Stimulated activated CD4-positive, alpha-beta T cell treated with anti-CD3 and anti-CD28 coated beads, Interleukin-2, amount 100 ng/mL, for 24 hours (primary cell): ENCODE measurements at places on chromosomes 5 and 9.

DNA sequence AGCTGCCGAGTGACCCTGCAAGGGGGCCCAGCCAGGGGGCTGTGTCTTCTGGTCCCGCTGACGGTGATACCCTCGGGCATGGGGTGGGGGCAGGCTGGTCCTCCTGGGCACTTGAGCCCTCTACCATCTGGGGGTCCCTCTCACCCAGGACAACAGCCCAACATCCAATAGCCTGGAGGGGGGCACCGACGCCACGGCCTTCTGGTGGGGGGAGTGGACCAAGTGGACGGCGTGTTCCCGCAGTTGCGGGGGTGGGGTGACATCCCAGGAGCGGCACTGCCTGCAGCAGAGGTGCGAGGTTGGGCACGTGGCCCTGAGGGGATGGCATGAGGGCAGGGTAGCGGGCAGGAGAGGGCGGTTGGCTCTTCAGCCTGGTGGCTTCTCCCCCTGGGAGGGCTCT is 2.8 kb downstream of the ADAMTSL2 start:
- DNase-seq = no peak

DNA sequence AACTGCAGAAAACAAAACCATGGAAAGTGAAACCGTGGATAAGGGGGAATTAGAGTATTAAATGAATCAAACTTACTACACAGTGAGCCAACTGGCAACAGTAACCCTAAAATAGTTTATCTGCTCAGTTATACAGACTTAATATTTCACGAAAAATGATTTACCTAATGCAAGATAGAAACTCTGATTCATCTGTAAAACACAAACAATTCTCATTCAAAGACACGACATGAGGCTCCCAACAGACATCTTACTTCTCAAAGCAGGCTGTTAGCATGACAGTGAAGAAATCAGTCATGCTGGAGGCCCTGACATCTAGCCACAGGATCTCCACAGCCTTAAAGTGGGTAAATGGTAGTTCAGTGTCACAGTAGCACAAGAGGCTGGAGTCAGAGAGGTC is 131.2 kb downstream of the FBN2 start:
- DNase-seq = no peak

GRCh38 chr9:126053913-126054312 is 272.7 kb upstream of the MVB12B start:
- no peak for DNase-seq

- no peak for DNase-seq
Observed at GRCh38 chr5:389197-389821, 53.7 kb upstream of the EXOC3 start.

GRCh38 chr5:156615901-156616300 is 234.2 kb upstream of the PPP1R2B start:
- DNase-seq = no peak

DNA sequence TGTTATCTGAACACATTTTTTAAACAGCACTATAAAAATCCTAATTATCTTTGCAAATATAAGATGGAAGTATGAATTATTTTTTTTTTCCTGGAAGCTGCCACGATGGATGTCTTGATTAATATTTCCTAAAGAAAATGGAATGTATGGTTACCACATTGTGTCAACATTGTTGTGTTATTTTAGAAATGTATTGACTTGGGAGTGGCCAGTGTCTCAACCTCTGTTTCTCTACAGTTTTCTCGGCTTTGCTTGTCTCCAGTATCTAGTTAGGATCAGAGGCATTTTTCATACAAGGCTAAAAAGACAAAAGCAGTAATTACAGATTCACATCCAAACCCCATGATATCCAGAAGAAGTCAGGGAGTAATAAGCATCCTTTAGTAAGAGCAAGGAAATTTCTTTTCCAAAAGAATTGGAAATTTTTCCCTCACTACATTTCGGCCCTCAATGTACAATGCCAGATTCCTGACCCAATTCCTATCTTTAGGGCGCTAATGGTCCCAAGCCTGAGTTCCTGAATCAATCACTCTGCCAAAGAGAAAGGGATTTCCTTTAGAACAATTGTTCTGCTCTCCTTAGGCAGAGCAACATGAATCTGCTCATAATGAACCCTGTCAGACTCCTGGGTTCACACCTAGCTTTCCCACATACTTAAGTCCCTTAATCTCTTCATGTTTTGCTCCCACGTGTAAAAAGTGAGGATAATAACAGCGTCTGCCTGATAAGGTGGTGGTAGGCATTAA is 111.7 kb downstream of the EDIL3 start:
- DNase-seq = no peak

GRCh38 chr9:3244963-3245653 is 280.7 kb downstream of the RFX3 start:
- DNase-seq = no peak

GRCh38 chr5:102628441-102629175 is 126.5 kb upstream of the PAM start:
- no peak for DNase-seq

GRCh38 chr9:76887951-76888350 is 18.0 kb downstream of the PRUNE2 start:
- no peak for DNase-seq

GRCh38 chr9:109926421-109926869 is 146.4 kb downstream of the PALM2AKAP2 start:
- no peak for DNase-seq

GRCh38 chr9:89314955-89315354 is 3.3 kb upstream of the SECISBP2 start:
- no peak for DNase-seq

- DNase-seq = no peak
Observed at GRCh38 chr5:88049737-88050136, 218.9 kb downstream of the TMEM161B start.

GRCh38 chr9:132018957-132019405 is 60.7 kb downstream of the MED27 start:
- DNase-seq = no peak

DNA sequence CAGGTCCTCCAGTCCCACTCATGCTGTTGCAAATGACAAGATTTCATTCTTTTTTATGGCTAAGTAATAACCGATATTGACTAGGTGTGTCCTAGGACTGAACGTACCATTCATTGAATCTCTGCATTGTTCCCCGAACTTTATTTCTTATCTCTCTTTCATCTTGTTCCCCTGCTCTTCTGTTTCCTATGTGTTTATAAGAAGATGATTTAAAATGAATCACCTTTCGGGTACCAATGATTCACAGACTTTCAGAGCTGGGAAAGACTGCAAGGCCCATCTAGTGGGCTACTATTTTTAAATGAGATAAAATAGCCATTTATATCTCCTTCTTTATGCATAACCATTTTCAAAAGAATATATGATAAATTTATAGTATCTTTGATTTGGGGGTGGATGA is 133.0 kb downstream of the CDH18 start:
- no peak for DNase-seq

GRCh38 chr5:189486-189885 is 1.8 kb upstream of the LRRC14B start:
- no peak for DNase-seq

- DNase-seq = no peak
Observed at GRCh38 chr5:60806591-60807243, 37.4 kb downstream of the ELOVL7 start.

DNA sequence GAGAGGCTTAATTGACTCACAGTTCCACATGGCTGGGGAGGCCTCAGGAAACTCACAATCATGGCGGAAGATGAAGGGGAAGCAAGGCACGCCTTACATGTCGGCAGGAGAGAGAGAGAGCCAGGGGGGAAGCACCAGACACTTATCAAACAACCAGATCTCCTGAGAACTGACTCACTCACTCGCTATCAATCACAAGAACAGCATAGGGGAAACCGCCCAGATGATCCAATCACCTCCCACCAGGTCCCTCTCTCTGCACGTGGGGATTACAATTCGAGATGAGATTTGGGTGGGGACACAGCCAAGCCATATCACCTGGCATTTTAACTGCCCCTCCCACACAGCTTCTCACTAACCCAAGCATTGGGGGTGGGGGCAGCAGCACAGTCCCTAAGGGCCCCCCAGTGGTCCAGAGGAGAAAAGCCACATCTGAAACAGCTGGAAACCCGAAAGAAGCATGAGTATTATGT is 76.1 kb upstream of the ASS1 start:
- peak; percentile 39 for DNase-seq

DNA sequence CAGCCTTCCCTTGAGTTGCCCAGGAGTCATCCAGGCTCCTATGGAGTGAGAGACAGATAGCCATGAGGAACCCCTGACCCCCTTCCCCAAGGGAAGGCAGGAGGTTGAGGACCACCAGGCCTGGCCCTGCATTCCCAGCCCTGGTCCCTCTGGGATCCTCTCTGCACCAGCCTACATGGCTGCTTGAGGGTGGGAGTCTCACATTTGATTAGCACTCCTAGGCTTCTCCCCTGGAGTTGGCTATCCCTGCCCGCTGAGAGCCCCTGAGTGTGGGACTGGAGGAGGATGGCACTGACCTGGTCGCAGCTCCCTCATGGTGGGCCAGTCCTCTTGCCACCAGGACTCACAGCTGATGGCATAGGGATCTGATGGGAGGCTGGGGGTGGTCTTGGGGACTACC is 46.7 kb downstream of the SAR1B start:
- DNase-seq = no peak

- no peak for DNase-seq
Observed at GRCh38 chr9:88418025-88418424, 29.8 kb downstream of the SPIN1 start.

DNA sequence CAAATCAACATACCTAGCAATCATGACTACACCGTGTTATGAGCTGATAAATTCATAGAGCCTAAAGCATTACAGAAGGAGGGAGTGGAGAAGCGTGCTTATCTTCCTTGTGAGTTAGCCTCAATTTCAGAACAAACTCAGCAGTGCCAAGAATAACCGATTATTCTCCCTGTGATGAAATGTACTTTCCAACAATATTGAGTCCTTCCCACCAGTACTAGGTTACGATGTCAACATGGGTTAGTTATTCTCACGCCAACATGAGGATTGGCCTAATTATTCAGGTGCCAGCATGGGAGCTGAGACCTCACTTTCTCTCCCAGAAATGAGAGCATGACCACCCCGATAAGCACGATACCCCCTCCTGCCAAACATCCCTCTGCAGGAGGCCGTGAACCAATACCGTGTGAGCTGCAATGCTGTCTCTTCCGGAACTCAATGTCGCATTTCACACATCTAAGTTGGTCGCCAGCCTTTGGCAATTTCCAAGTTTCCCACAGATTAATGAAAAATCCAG is 193.7 kb downstream of the ENC1 start:
- DNase-seq = no peak

DNA sequence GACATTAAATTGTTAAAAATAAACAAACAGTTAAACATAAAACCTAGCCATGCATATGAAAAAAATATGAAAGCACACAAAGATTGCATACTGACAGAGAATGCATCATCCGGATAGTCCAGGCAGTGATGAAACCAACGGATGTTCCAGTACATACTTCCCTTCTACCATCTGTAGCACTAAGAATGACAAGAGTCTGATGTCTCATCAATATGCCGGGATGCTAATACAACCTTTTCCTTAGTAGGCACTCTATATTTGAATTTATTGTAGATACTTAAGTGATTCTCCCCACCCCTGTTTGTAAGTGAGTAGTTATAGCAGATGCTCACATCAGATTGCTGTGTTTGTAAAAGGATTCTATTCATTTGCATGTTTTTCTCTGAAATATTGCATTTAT is 571.2 kb upstream of the WWC1 start:
- DNase-seq = no peak

DNA sequence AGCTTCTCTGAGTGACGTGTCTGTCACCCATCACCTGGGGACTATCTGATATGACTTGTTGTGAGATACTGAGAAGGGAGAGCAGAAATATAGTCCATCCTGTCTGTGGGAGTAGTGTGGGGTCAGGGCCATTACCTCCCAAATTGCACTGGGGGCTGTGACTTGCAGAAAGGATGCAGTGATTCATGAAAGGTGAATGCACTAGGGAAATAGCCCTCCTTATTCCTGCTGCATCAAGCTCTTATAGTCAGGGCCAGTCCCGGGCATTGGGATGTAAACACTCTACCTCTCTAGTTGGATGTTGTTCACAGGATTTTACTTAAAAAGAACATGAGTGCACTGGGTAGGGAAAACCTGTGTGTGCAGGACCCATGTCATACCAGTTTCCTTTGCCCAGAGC is 124.8 kb downstream of the STK32A start:
- DNase-seq = no peak

DNA sequence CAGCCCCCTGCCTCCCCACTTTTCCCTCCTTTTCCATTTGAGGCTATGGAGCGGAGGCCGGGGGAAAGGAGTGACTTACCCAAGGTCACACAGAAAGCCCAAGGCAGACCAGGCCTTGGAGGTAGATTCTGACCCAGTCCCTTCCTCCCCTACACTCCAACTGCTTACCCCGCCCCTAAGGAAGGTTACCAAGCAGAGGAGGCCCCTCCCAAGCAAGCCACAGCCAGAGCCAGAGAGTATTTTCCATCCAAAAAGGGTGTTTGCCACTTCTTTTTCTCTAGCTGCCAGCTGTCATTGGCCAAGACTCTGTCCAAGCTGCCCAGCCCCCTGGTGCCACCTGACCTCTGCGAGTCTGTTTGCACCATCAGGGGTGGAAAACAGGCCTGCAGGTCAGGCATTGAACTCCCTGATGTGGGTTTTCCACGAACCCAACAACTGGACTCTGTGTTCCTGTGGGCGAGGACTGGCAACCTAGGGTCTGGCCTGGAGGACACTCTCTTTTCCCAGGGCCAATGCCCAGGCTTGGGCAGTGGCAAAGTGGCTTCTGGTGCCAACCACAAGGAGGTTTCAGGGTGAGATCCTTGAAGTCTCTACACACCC is 6.3 kb upstream of the ASS1 start:
- no peak for DNase-seq

- no peak for DNase-seq
Observed at GRCh38 chr5:58458141-58458742, 1.6 kb downstream of the PLK2 start.

DNA sequence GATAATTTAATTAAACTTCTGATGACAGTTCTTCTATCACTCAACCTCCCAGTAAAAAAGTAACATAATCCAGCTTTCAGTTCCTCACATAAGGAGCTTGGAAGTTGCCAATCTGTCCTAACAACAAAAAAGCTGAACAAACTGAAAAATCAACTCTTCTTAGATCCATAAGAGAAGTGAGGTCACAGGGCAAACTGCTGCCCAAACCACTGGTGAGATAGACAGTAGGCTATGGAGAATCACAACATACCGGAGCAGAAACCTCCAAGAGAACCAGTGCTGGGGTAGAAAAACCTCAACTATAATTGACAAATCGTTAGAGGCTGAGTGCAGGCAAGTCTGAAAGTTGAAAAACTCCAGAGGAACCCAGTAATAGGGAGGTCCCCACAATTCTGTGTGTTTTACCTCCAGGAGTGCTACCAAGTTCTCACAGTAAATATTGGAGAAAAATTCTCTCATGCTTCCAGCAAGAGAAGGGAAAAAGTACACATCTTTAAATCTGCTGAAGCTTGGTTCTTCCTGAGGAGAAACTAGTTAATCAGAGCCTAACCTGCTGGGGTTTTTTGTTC is 300.0 kb downstream of the PDE4D start:
- no peak for DNase-seq

- DNase-seq = no peak
Observed at GRCh38 chr5:124343451-124343867, 403.0 kb downstream of the ZNF608 start.

DNA sequence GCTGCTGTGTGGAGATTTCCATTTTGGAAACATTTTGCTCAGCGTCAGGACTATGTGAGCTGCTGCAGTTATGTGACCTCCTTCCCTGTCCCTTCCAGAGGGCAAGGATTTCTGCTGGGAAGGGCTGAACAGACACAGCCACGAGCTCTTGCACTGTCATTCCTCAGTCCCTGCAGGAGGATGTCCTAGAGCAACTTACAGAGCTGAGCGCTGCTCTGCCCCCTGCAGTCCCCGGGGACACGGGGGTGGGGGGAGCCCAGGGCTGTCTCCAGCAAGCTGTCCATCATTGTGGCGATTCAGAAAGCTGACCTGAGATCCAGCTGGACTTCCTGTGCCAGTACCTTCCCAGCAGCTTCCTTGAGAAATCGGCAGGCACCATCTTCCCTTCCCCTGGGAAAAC is 28.0 kb upstream of the MAP1B start:
- no peak for DNase-seq
